ENCODE measurements at places on chromosomes 5 and 9.

DNA sequence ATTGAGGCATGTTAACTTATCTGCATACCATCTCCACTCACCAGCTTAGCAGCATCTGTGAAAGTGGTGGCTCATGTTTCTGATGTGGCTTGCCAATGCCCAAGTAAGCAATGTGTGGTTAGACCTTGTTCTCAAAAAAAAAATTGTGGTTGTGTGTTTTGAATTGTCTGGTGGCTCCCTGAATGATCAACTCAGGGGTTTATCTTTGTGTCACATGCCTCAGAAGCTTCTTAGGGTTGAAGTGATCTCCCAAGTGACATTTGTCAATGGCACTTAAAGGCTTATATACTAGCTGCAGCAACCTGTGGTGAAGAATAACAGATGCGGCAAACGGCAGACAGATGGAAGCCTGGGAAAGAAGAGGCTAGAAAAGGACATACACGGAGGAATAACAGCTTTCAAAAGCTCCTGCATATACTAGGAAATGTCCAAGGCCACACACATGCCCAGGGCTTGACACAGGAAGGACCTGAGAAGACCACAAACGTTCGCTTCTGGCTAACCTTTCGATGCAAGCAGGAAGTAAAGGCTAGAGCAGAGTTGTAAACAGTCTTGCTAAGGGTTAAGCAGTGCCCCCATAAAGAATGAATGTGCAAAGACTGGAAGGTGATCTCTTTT lies 42.2 kb upstream of the FSD1L start:
- peak; percentile 88 for DNase-seq

DNA sequence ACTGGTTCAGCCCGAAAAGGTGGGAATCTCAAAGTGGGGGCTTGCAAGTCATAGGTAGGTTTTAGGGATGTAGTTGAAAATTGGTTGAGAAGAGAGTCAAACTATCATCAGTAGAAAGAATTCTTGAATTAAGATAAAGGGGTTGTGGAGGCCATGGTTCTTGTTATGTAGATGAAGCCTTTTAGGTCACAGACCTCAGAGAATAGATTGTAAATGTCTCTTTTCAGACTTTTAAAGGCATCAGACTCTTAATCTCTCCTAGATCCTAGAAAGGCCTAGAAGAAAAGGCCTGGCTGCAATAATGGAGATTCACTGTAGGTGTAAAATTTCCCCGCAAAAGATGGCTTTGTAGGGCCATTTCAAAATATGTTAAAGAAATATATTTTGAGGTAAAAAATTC lies 96.4 kb downstream of the PSAT1 start:
- no peak for DNase-seq

GRCh38 chr5:1375871-1376810 lies 31.2 kb upstream of the CLPTM1L start:
- DNase-seq, result no peak

DNA sequence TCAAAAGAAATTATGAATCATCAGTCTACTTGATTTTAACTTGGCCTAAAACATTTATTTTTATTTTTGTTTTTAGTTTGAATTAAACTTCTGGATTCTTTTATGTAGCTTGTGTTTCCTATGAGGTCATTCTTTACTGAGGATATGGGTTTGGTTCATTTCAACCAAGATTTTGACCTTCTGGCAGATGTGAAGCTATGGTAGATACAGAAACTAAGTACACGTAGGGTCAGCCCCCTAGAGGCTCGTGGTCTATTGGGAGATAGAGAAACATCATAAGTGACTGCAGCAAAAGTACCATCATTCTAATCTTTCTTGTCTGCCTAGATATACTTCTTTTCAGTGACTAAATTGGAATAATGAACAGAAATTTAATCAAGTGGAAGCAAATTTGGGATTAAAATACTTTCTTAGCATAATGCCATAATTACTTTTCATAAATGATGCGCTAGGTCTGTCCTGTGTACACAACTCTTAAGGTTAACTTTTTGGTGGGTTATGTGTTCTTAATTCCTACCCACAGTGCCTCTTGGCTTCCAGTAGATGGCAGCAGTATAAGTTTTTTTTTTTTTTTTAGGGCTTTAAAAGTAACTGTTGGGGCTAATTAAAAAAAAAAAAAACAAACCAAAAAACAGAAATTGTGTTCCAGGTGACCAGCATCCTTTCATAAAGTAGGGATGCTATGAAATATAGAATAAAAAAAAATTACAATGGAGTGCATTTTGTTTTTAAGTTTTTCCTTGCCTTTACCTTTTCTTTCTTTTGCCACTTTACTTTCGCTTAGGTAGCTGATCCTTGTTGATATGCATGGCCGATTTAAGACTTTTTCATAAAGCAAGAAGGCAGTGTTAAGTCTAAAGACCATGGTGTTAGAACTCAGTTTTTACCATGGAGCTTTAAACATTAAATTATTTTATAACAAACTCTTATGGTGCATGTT lies 49.9 kb downstream of the LRRTM2 start:
- DNase-seq, result peak; percentile 16

GRCh38 chr5:125277494-125278154 lies 531.2 kb upstream of the ZNF608 start:
- DNase-seq, result no peak

DNA sequence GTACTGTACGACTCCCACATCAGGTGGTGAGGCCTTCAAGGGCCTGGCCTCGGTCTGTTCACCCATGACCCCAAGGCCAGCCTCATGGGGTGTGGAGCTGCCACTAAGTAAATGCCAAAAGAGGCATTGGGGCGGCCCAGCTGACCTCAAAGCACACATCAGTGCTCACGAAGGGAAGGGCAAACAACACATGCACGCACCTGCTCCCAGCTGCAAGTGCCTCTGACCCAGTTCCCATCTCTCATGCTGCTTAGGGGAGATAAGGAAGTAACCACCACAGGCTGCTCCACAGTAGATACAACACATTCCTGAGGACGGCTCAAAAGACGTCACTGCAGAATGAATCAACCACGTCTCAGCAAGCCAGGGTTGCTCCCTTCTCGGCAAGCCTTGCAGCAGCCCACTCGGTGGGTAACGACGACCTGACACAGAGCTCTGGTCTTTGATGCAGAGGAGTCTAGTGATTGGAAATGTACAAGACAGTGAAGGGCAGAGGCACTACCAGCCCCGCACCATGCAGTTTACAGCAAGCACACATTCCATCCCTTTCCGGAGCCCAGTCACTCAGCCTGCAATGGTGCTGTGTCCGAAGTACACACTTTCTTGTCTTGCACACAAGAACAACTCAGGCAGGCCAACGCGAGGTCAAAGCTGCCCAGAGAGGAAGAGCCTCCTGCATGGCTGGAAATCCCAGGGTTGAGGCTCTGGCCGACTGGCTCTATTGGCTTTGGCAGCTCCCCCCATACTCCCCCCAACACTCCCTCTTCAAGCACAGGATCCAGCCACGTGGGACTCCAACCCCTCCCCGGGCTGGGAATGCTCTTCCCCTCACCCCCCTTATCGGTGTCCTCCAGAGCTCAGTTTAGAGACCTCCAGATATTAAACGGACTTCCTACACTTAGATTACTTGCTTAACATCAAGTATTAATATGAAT lies 31.8 kb downstream of the FABP6 start:
- no peak for DNase-seq

- DNase-seq, result no peak
Observed at GRCh38 chr5:76372323-76373054, 30.6 kb upstream of the IQGAP2 start.

DNA sequence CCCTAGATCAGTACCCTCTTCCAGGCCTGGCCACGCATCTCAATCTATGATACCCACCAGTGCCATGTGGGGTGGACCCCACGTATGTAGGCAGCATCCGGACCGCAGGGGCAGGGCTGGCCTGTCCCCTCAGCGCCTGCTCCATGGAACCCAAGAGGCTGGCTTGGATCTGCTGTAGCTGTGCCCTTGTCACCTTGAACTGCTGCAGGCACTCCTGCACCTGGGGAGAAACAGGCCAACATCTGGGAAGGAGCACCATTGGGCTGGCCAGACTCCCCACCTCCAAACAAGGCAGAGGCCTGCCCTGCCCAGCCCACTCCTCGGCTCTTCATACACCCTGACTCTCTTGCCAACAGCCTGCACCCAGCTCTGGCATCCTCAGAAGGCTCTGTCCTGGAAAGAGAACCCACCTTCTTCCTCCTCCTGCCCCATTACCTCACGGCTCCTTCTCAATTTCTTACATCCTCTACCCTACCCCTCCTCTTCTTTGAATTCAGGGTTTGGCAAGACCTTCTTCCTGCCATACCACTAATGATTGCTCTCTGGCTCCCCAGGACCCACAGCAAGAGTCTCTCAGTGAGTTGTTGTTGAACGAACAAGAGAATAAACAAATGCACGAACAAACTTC lies 7.7 kb downstream of the HK3 start:
- no peak for DNase-seq

- DNase-seq, result peak; percentile 39
Observed at GRCh38 chr5:57302164-57302563, 128.3 kb downstream of the GPBP1 start.

GRCh38 chr5:19536387-19536786 lies 451.6 kb downstream of the CDH18 start:
- DNase-seq, result no peak

GRCh38 chr5:83474161-83474796 lies 2.7 kb downstream of the VCAN start:
- peak; percentile 57 for DNase-seq

DNA sequence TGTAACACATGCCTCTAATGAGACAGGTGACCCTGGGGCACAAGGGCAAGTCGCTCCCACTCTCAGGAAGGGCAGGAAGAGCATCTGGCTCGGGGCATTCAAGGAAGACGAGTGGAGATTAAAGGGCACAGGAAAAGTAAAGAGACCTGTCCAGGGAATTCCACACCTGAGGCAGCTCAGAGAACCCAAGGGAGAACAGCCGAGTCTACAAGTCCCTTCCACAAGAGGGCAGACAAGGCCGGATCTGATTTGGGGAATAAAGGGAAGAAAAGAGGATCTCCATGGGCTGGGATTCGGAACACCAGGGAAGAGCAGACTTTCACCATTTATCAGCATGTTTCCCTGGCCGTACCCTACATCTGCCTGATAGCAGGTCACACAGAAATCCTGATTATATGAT lies 28.1 kb downstream of the GPX3 start:
- no peak for DNase-seq

GRCh38 chr5:157859227-157859575 lies 256 bp upstream of the CLINT1 start:
- DNase-seq, result no peak

- DNase-seq, result no peak
Observed at GRCh38 chr5:81708889-81709288, 42.0 kb downstream of the SSBP2 start.

- no peak for DNase-seq
Observed at GRCh38 chr9:84258371-84258770, 82.2 kb downstream of the SLC28A3 start.

- no peak for DNase-seq
Observed at GRCh38 chr5:112210430-112211005, 208.6 kb downstream of the EPB41L4A start.

DNA sequence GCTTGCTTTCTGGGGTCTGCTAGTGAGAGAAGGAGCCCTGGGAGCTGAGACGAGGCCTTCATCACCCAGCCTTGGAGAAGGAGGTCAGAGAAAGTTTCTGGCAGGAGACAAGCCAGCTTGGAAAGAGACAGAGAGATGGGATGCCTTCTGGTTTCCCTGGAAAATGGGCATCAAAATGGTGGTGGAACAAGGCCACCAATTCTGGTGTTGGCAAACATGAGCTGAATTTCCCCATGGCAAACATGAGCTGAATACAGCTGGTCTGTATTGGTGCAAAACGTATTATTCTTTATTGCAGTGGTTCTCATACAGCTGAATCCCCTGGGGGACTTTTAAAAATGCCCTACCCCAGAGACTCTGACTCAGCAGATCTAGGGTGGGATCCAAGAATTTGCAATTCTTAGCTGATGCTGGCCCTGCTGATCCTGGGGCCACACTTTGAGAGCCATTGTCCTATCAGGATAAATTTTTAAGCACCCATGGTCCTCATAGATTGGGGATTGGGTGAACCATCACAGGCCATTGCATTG lies 39.1 kb upstream of the S1PR3 start:
- no peak for DNase-seq

GRCh38 chr5:145752947-145753346 lies 82.2 kb downstream of the PRELID2 start:
- DNase-seq, result no peak

DNA sequence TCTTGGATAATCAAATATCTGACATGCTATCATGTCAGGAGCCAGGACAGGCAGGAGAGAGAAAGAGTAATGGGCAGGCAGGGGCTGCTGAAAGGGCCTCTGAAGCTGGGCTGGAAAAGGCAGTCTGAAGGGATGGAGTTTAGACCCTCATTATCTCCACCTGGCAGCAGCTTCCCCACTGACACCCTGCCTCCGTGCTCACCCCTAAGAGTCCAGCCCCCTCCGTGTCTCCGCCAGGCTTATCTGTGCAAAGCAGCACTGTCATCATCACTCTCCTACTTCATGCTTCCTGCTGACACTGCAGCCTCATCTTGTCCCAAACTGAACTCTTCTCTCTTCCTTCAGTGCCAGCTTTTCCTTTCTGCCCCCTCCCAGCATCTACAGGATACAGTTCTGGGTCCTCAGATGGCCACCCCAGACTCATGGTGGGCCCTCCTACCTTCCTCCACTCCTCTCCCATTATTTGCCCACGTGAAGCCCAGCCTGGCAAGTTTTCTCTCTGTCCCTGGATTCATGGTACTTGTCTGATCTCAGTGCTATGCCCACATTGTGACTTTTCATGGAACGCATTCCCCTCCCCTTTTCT lies 70.9 kb upstream of the KLF9 start:
- DNase-seq, result no peak

DNA sequence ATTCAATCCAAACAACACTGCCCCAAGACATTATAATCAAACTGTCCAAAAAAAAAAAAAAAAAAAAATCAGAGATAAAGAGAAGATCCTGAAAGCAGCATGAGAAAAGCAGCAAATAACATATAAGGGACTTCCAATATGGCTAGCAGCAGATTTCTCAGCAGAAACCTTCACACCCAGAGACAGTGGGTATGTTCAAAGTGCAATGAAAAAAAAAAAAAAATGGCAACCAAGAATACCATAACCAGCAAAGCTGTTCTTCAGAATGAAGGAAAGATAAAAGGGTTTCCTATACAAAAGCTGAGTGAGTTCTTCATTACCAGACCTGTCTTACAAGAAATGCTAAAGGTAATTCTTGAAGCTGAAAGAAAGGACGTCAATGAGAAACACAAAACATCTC lies 32.1 kb downstream of the UBTD2 start:
- no peak for DNase-seq

- no peak for DNase-seq
Observed at GRCh38 chr5:151937851-151938250, 13.2 kb upstream of the GLRA1 start.

DNA sequence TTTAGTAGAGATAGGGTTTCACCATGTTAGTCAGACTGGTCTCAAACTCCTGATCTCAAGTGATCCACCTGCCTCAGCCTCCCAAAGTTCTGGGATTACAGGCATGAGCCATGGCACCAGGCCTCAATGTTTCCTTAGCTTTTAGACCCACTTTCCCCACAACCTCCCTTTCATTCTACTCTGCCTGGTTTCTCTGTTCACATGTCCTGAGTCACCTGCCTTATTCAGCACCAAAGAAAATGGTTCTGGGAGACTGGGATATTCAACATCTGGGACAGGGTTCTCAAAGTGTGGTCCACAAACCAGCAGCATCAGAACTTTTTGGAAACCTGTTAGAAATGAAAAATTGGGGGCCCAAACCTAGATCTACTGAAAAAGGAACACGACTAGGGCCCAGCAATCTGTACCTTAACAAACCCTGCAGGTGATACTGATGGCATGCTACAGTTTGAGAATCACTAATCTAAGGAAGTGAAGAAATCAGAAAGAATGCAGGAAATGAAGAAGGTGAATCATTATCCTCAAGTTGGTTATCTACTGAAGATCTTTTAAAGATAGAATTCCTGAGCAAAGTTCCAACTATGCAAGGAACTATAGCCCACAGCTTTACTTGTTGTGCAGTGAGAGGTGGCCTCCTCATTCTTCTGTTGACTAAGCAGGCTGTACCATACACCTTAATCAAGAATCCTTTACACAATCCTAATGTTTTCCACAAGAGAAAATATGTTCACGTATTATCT lies 51.8 kb upstream of the CTNNAL1 start:
- DNase-seq, result no peak

All from activated CD4-positive, alpha-beta T cell treated with anti-CD3 and anti-CD28 coated beads, Interleukin-10, Interleukin-2, amounts not matched to agents 100 ng/mL and 50 ng/mL, durations not matched to agents 16 hours and 8 hours (primary cell).